ENCODE measurements at places on chromosomes 4 and X.

DNA sequence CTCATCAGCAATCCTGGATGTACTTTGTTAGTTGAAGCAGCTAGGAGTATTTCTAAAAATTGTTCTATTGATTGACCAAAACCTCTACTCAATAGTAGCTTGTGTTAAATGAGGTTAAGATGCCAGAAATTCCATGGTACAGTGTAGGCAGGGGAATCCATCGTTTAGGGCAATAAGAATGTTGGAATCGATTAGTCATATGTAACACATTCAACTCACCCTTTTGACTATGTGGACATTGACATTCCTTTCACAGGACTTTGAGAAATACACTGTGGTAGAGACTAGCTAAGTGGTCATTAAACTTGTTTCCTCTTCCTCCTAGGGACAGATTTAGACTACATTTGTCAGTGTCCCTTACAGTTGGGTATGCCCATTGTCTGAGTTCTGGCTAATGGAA is 40.2 kb downstream of the KDM5C start:
- DNase-seq: peak; percentile 92

DNA sequence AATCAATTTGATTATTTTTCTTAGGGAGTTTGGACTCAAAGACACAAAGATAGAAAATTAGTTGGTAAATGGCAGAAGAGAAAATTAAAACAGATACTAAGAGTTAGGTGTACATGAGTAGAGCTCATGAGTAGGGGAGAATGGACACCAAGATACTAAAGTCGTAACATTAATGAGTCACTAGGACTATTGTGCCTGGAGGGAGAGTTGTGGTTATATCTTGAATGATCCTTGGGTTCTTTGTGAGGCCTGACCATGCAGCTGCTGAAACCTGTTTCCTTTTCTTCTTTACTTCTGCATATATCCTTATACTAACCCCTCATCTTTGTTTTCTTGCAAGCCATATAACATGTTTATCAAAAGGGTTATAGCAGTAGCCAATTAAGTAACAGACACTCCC is 532.8 kb downstream of the RPA4 start:
- DNase-seq: peak; percentile 5

DNA sequence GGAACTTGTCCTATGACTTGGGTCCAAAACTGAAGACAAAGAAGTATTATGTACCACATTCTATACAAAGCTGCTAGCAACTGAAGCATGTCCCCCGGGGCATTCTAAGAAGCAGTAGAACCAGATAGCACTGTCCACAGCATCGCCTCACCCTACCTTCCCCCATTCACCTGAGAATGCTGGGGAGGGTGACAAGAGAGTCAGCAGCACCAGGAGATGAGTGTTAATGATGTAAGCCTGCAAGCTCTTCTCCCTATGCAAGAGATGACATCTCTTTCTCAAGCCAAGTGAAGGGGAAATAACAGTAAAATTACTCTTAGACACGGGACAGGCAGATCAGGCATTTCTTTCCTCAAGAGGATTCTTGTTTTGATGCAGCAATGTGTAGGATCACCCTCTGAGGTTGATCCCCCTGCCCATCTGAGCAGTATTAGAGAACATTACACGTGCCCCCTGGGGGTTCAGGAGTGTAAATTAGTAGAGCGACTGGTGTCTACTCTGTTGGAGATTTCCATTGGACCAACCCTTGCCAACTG is 13.9 kb upstream of the TLR1 start:
- DNase-seq: peak; percentile 84

DNA sequence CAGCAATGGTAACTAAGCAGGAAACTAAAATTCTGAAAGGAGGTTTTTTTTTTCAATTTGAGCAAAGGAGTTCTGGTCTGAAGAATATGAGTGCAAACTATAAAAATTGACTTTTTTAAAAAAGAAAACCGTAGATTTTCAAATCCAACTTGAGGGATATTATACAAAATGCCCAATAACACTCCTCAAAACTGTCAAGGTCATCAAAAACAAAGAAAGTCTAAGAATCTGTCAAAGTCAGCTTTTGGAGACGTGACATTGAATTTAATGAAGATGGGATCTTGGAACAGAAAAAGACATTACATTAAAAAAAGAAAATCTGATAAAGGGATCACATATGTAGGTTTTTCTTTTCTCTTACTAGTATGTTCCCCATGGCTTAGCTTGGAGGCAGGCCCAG is 40.4 kb upstream of the AR start:
- no peak for DNase-seq

DNA sequence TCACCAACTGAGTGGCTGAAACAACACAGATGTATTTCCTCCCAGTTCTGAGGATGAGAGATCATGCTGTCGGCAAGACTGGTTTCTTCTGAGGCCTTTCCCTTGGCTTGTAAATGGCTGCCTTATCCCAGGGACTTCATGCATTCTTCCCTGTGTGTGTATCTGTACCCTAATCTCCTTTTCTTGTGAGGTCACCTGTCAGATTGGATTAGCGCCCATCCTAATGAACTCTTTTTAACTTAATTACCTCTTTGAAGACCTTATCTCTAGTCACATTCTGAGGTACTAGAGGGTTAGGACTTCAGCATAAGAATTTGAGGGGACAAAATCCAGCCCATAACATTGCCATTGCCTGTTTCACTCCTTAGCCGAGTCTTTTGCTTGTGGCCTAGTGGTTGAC is 59.5 kb upstream of the TMEM150C start:
- DNase-seq: no peak

GRCh38 chrX:119492463-119492862 is 24.2 kb downstream of the SLC25A5 start:
- no peak for DNase-seq

- no peak for DNase-seq
Observed at GRCh38 chr4:6660430-6660829, 19.9 kb downstream of the MRFAP1 start.
